Stimulated activated CD8-positive, alpha-beta memory T cell treated with anti-CD3 and anti-CD28 coated beads, Interleukin-2, amount 100 ng/mL, for 1 hour (primary cell): ENCODE measurements at places on chromosomes 12 and 14.

GRCh38 chr12:7351177-7351576, 47.3 kb downstream of the ACSM4 start:
- no peak for DNase-seq

GRCh38 chr12:98870504-98870903, 225.4 kb downstream of the APAF1 start:
- DNase-seq, result no peak

DNA sequence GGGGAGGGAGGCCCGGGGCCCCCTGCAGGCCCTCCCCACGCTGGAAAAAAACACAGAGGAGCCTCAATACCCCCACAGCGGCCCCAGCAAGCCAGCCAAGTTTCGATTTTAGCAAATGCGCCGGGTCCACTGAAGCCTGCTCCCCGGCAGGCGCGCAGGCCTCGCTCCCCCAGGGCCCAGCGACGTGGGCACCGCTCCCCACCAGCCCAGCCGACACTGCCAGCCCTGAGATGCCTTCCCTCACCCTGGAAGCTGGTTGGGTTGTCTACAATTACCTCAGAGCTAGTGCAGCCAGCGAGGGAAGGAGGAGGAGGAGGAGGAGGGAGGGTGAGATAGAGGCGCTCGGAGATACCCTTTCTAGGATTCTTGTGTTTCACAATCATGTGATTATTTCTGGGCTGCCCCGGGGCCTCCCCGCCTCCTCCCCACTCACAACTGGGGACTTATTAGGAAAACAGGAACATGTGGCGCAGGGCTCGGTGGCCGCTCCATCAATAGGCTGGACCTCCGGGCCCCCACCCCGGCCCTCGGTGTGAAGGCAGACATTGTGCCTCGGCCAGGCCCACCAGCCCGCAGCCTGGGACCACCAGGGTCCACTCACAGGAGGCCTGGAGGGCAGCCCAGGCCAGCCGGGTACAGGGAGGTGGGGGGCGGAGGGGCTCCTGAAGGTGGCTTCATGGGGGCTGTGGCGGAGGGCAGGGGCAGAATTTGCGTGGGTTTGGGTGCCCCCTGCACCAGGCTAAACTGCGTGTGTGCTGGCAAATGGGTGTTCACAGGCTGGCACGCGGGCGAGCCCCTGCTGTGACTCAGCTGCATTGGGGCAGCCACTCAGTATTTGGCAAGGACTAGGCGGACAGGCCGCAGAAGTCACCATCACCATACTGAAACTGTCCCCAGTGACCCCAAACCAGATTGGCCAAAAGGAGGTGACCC, 109.9 kb downstream of the NCOR2 start:
- DNase-seq, result no peak

DNA sequence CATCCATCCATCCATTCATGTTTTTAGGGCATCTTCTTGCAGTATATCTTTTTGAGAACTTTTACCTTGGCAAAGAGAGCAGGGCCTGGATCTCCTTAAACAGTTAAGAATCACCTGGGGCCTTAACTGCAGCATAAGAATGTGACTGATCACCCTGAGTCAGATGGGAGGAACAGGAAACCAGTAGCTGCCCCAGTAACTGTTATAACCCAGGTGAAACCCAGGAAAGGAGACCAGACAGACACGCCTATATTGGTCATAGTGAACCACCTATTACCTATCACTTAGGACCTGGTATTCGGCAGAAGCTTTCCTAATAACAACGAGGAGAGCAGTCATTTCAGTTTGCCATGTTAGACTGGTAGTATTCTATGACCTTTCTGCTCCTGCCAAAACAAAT, 43.4 kb upstream of the NR2C1 start:
- DNase-seq, result no peak

- DNase-seq, result no peak
Measured at GRCh38 chr12:97063292-97063935, 156.4 kb downstream of the NEDD1 start.

- no peak for DNase-seq
Measured at GRCh38 chr12:98244136-98244535, 271.3 kb upstream of the TMPO start.

GRCh38 chr12:1924996-1925683, 6.7 kb upstream of the CACNA2D4 start:
- no peak for DNase-seq

DNA sequence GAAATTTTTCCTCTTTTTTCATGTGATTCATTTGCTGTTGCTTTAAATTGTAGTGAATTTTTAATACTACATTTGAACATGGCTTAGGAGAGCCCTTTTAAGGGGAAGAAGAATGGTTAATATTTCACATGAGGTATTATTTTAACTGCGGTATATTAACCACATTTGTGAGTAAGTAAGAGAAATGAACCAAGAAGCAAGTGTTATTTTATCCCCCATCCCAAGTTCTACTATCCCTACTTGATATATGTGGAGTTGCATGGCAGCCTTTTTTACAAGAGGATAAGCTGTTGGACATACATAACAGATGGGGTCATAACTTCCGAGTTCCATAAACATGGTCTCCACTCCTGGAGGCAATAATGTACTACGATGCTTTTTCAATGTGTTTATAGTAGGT, 623.3 kb downstream of the LRFN5 start:
- no peak for DNase-seq

GRCh38 chr12:26701604-26702215, 131.3 kb downstream of the ITPR2 start:
- no peak for DNase-seq

DNA sequence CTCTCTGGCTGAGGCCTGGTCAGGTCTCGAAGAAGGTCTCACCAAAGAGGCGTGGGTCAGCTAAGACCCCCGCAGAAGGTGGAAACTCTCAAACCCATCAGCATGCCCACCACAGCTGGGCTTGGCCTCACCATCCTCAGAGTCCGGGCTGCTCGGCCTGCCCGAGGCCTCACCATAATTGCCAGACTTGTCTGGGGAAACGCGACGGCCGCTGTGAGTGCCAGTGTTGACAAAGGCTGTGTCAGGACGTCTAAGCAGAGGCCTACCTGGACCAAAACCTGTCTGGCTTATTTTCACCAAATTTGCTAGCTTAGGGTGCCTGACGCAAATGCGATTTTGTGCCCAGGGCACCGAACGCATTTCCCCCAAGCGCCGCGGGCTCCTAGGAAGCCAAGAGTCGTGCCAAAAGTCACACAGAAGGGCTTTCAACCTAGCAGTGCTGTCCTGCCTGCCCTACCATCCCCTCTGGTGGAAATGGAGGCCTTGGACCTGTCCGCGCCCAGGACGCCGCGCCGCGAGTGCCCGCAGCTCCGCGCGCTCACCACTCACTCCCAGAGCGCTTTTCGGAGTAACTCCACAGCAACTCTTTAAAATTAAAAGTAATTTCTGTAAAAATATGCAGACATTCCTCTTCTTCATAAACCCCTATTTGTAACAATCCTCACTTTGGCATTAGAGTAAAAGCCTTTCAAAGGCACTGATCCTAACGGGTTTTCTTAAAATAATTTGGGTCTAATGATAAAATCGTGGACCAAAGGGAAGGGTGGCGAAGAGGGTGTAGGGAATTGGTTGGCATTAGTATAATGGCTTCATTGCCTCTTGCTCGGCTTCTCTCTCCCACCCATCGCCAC, 1.2 kb upstream of the ALX1 start:
- DNase-seq, result no peak

- DNase-seq, result no peak
Measured at GRCh38 chr14:89252887-89253532, 164.0 kb downstream of the FOXN3 start.

GRCh38 chr12:71436696-71437095, 2.9 kb upstream of the LGR5 start:
- no peak for DNase-seq
